ENCODE measurements at places on chromosomes 1 and 21.

GRCh38 chr1:61244114-61244513 is 161.8 kb downstream of the NFIA start:
- no peak for DNase-seq

DNA sequence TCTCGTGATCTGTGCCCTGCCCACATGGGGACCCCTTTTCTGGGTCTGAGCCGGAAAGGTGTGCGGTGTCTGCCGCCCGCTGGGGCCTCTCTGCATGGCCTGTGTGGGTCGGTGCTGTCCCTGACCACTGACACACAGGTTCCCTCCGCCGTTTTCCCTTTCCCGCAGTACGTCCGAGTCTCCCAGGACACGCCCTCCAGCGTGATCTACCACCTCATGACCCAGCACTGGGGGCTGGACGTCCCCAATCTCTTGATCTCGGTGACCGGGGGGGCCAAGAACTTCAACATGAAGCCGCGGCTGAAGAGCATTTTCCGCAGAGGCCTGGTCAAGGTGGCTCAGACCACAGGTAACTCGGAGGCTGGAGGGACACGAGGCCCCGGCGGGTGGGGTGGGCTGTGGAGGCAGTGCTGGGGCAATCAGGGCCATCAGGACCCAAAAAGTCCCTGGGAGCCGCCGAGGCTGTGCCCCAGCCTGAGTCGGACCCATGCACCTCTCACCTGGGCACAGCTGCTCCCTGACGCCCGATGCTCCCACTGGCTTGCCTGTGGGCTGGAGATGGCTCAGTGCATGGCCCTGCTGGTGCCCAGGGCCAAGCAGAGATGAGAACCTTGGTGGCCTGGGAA is 13.3 kb downstream of the TRPM2 start:
- DNase-seq: no peak

GRCh38 chr1:56036479-56036878 is 542.9 kb downstream of the PLPP3 start:
- no peak for DNase-seq

DNA sequence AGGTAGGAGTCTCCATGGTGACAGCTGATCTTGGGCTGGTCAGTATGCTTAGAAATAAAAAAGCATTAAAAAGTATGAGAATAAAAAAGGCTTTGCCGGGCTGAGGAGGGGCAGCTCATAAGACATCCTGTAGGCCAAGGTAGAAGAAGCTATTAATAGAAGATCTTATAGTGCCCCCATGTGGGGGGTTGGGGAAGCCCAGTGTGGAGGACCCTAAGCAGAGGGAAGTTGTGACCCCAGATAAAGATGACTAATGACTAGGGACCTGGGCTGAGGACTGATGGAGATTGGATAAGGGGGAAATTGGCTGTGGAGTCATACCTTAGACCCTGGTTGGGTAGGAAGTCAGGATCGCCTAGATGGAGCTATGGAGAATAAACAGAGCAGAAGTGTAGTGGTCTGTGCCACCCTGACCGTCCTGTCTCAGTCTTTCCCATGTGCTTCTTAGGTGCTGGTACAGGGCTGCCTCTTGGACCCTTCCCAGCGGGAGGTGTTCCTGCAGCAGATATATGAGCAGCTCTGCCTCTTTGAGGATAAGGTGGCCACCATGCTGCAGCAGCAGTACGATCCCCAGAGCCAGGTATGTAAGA is 25.0 kb downstream of the SZT2 start:
- DNase-seq: no peak

GRCh38 chr1:64965366-64966157 is 787 bp downstream of the JAK1 start:
- no peak for DNase-seq

DNA sequence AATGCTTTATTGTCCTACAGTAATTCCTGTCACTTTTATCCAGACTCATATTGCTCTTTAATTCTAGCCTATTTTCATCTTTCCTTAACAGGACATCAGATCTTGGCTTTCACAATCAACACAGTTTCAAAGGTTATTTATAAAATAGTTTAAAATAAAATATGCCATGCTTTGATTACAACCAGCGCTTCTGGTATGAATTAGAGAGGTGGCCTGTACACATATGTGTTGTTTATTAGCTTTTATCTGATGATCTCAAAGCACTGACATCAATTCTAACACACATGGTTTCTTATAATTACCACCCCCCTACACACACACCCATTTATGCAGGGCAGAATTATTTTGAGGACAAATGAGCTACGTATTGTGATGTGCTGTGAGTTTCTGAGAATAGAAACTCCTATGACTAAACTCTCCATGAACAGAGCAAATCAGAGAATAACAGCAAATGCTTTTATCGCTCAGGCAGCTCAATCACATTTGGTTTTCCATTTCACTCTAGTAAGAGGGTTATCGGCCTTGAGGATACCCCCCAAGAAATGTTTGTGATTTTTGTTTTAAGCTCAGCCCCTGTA is 18.0 kb downstream of the CD247 start:
- DNase-seq: no peak

DNA sequence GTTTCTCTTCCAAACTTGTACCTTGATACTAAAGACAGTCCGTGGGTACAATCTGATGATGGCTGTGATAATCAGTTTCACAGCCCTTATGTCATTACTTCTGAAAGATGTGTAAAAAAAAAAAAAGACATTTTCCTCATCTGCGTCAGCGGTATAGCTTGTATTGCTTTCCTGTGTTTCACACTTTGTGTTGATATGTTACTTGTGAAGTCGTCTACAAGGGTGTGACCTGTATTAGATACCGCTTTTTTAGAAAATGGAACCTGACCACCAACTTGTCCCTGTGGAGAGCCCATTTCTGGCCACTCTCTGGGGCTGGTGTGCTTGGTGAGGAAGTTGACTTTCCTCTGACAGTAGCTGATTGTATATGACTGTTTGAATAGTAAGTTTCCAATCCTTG is 50.5 kb downstream of the PEX14 start:
- no peak for DNase-seq

DNA sequence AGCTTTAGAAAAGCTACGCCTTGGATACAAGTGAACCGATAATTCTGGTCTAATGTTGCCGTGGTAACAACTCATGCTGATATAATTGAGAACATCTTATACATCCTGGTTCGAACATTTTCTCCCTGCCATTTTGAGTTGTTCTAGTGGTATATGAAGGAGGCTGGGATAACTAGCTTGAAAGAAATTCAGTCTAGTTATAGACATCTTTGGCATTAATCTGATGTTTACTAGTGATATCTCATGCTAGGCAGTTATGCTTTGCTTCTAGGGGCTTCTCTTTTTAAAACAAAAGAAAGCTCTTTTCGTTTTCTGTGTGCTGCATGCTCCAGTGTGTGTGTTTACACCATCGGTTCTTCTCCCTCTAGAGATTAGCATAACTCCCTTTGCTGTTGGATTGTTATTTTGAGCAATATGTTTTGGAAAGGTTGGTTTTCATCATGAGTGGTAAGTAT is 20.5 kb downstream of the PRKACB start:
- peak; percentile 69 for DNase-seq

DNA sequence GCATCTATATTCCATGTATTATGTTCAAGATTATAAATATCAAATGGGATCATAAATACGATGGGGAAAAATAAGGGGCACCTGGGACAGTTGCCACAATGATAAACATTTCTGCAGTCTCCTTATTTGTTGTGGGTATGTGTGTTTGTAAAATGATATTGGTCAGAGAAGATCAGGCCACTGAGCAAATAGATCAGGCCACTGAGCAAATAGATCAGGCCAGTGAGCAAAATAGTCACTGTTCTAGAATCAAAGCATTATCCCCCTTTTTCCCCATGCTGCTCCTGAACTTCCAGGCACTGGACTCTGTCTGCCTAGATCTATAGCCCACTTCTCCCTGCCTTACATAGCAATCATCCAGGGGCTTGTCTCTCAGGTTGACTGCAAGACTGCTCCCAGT is 599.8 kb upstream of the USP24 start:
- no peak for DNase-seq

- no peak for DNase-seq
These were observed 301.0 kb upstream of the C1orf87 start for GRCh38 chr1:60374537-60374936.

- no peak for DNase-seq
These were observed 17.2 kb downstream of the FPGT start for GRCh38 chr1:74215229-74215628.

- no peak for DNase-seq
These were observed 262.9 kb upstream of the PROX1 start for GRCh38 chr1:213724640-213725536.

DNA sequence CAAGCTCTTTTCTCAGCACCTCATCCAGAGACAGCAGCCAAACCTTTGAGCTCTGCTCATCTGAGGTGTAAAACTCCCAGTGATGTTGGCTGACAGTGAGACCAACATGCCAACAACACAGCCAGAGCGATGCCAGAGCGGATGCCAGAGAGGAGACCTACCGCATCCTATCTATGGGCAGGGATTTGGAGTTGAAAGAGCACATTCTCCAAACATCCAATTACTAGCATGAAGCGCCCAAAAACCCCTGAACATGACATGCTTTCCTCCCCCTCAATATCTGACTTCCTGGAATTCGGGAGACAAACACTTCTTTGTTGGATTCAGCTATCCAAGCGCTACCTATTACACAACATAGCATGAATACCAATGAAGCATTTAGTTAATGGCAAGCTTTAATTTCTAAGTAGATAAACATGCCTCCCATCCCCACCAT is 23.1 kb upstream of the PAXBP1 start:
- DNase-seq: no peak

DNA sequence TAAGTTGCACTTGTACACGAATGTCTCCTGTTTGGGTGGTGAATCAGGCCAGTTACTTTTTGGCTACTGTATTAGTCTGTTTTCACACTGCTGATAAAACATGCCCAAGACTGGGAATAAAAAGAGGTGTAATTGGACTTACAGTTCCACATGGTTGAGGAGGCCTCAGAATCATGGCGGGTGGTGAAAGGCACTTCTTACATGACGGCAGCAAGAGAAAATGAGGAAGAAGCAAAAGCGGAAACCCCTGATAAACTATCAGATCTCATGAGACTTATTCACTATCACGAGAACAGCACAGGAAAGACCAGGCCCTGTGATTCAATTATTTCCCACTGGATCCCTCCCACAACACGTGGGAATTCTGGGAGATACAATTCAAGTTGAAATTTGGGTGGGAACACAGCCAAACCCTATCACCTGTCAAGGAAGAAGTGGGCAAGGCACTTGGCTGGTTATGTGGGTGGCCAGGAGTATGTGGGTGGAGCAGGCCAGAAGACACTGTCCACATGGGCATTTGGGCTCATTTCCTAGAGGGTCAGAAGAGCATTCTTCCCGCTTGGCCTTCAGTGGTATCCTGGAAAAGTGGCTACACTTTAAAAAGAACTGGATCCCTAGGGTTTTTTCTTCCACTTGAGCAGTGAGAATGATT is 228.8 kb downstream of the HHAT start:
- no peak for DNase-seq

- no peak for DNase-seq
These were observed 21.5 kb upstream of the DDOST start for GRCh38 chr1:20682571-20683236.

DNA sequence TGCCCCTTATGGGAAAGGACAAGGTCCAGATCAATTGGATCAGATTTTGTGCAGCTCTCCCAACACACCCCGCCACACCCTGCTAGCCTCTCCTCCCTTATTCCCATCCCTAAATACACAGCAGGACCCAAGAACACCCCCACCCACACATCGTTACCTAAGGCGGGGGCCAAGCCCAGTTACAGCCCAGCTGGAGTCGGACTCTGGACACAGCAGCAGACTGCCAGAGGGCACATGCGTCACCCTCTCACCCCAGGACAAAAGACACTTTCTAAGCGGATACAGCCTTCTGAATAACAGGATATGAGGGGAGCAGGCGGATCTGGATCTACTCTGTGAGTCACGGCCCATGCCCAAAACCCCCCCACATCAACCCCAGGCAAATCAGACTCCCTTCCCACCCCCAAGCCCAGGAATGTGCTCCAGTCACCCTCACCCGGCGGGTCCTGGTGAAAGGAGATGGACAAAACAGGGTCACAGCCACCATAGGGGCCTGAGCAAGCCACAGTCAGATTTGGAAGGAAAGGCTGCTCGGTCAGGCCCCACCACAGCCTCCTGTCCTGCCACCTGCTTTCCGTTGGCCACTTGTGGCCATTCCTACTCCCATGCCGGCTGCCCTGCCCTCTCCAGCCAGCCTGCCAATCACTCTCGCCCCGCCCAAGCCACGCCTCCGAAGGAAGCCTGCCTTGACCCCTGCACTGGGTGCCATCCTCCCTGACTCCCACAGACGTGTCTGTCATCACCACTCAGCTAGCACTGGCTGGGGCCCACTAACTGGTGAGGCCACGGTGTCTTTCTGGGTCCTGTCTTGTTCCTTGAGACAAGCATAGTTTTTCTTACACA is 4.0 kb downstream of the S100A16 start:
- DNase-seq: no peak

- no peak for DNase-seq
These were observed 2.2 kb upstream of the ANGPTL7 start for GRCh38 chr1:11187000-11187399.

- DNase-seq: no peak
These were observed 323.5 kb downstream of the SIPA1L2 start for GRCh38 chr1:232306269-232306961.

DNA sequence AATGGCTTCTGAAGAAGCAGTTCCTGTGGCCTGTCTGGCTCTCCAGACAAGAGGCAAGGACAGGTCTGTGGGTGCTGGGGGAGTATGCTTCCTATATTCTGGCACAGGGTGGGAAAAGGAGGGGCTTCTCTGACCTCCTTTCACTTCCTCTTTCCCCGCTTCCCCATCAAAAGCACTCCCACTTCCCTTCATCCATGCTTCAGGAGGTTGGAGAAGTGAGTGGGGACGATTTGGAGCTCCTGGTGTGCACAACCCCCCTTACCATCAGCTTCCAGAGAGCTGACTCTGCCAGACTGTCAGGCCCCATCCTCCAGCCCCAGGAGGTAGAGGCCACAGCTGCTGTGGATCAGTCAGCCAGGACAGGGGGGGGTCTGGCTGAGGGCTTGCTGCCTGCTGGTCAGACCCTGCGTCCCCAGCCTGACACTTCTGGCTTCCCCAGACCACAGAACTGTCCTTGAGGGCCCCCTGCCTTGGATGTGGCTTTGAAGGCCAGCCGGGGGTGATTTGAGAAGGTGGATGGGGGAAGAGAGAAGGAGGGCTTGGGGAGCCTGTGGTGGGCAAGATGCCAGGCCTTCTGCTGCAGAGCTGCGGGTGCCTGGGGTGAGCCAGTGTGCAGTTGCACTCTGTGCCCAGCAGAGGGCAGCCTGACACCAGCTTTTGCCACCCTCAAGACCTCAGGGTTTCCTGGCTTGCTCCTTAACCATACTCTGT is 21.5 kb upstream of the TMEM222 start:
- DNase-seq: peak; percentile 24

- no peak for DNase-seq
These were observed 49.3 kb downstream of the PTGFR start for GRCh38 chr1:78540048-78540447.

DNA sequence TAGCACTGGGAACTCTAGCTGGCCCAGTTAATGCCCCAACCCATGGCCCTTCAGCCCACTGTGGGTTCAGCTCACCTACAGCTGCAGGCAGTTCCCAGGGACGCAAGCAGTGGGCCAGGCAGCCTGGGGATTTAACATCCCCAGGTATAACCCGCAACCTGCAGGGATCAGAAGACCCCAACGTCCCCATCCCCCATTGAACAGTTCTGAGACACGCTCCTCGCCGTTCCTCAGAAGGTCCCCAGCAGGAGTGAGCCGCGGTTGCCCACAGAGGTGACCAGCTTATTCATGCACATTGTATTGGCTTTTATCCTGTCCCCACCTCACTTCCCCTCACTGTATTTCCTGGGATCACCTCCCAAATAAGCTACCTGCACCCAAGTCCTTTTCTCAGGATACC is 5.0 kb upstream of the MATN1 start:
- no peak for DNase-seq

GRCh38 chr1:5850503-5850902 is 141.7 kb downstream of the NPHP4 start:
- DNase-seq: no peak
